ENCODE measurements at places on chromosomes 1 and 21. TPM values are rescaled to one million over a fixed set of nuclear protein-coding genes. Genes with fewer than 3 reads are reported as not detected.

Gene RRP15
- total RNA-seq: 16.6 TPM

Gene PLEKHG5
- 56.7 TPM for total RNA-seq

Gene DEPDC1
- total RNA-seq: 4.7 TPM

Gene SAMSN1
- 5.0 TPM for total RNA-seq

Gene ALPL
- total RNA-seq: 2.5 TPM

Gene C1orf141
- not detected for total RNA-seq

Gene OVAAL
- total RNA-seq: not detected

Gene SERTAD4
- total RNA-seq: 5.6 TPM

Gene RNF220
- total RNA-seq: 57.3 TPM

Gene S100A14
- total RNA-seq: not detected

Gene CELA2A
- not detected for total RNA-seq

Gene NDUFV3
- total RNA-seq: 33.8 TPM

Gene RNF186
- total RNA-seq: not detected

Gene SFN
- 0.63 TPM for total RNA-seq

Gene CA14
- total RNA-seq: 1.3 TPM

Gene NUDT17
- total RNA-seq: 4.1 TPM

Gene SPATA21
- 0.31 TPM for total RNA-seq

Gene TSACC
- total RNA-seq: not detected

Gene FCAMR
- total RNA-seq: not detected

Gene AMY1A
- total RNA-seq: not detected

Gene KCNE1
- total RNA-seq: 2.2 TPM

Gene CD244
- total RNA-seq: not detected

Gene B3GALT2
- 105 TPM for total RNA-seq

Gene SMG7
- total RNA-seq: 47.9 TPM

Gene TCP10L
- 3.4 TPM for total RNA-seq

Gene CYP4Z1
- 0.63 TPM for total RNA-seq

Gene PGLYRP4
- total RNA-seq: not detected

Gene ADCY10
- total RNA-seq: 0.63 TPM

Gene ACKR1
- total RNA-seq: 2.5 TPM

Gene LCE2B
- not detected for total RNA-seq

Gene TCHH
- total RNA-seq: under 0.01 TPM

Gene ACTA1
- 1.6 TPM for total RNA-seq

Gene SLAMF9
- not detected for total RNA-seq

Gene LRRC8B
- total RNA-seq: 26.6 TPM

Gene NTRK1
- total RNA-seq: 0.31 TPM

Gene BCL2L15
- total RNA-seq: 3.8 TPM

Gene GJB5
- not detected for total RNA-seq

Gene MTARC1
- total RNA-seq: 18.8 TPM

Gene HECTD3
- total RNA-seq: 29.1 TPM

Gene CFAP74
- total RNA-seq: 0.63 TPM

Gene MPL
- not detected for total RNA-seq

Gene ACBD3
- total RNA-seq: 37.2 TPM

Gene KRTAP12-2
- total RNA-seq: not detected

Gene AMIGO1
- total RNA-seq: 13.1 TPM

Gene F5
- total RNA-seq: not detected

Gene CYP4A22
- not detected for total RNA-seq

Gene AGT
- total RNA-seq: 5.3 TPM

Gene FBLIM1
- total RNA-seq: 13.8 TPM

Gene MPZ
- total RNA-seq: 2.2 TPM

Gene LAX1
- total RNA-seq: not detected

Gene URB2
- total RNA-seq: 19.1 TPM

Gene S100A1
- 0.94 TPM for total RNA-seq

Gene ZBTB8A
- 28.8 TPM for total RNA-seq

Gene CD101
- total RNA-seq: 4.4 TPM

Gene HAO2
- not detected for total RNA-seq
